ENCODE measurements at places on chromosomes 3 and 15. TPM values are rescaled to one million over a fixed set of nuclear protein-coding genes. Genes with fewer than 3 reads are reported as not detected.

The GHRL gene
- not detected for total RNA-seq

The C2CD4B gene
- not detected for total RNA-seq

The TMC3 gene
- not detected for total RNA-seq

The SAMD7 gene
- total RNA-seq: not detected

The B3GALNT1 gene
- total RNA-seq: 16.9 TPM

All from smooth muscle cell of trachea (primary cell).